ENCODE measurements at places on chromosomes 5 and 9.

DNA sequence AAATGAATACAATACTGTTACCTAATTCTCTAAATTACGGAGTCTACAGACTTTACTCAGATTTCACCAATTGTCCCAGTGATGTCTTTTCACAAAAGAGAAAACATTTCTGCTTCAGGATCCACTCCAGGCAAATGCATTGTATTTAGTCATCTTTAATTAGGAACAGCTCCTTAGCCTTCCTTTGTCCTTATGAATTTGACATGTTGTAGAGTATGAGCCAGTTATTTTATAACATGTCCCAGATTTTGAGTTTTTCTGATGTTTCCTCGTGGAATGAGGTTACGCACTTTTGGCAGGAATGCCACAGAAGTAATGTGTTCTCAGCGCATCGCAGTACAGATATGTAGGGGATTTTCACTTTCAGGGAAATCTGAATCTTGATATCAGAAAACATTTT is 10.5 kb downstream of the HABP4 start:
- DNase-seq = no peak

DNA sequence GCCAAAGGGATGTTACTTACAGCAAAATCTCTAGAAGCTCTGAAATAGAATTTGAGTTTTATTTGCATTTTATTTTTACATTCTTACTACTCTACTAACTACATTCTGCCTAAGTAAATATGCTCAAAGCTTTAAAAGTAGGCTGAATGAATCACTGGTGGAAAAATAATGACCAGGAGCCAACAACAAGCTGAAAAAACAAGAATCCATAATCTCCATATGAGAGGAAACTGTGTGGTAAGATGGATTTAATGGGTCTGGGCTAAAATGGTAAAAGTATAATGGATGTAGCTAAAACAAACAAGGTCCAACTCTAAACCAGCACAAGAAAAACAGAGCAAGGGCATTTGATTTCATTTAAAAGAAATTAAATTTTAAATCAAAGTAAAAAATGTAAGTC is 525.8 kb upstream of the FTMT start:
- no peak for DNase-seq

GRCh38 chr5:3858524-3858923 is 262.9 kb downstream of the IRX1 start:
- no peak for DNase-seq

DNA sequence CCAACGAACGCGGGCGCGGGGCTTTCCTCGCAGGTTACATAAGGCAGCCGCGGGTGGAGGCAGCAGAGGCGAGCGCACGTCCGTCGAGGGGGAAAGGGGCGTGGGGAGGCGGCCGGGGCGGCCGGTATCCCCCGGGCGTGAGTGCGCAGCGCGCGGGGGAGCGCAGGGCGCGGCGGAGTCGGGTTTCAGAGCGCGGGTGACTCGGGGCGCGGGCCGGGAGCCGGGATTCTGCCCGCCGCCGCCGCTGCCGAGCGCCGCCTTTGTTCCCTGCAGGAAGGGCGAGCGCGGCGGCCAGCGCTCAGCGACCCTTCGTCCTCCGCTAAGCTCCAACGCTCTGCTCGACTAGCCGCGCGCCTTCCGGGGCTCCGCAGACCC is at the start of gene COL15A1:
Gene COL15A1, plus strand, starts transcription at position 226 of the 375 bp plus-strand sequence. CDS start 155 bp downstream, outside the sequence.
- no peak for DNase-seq

DNA sequence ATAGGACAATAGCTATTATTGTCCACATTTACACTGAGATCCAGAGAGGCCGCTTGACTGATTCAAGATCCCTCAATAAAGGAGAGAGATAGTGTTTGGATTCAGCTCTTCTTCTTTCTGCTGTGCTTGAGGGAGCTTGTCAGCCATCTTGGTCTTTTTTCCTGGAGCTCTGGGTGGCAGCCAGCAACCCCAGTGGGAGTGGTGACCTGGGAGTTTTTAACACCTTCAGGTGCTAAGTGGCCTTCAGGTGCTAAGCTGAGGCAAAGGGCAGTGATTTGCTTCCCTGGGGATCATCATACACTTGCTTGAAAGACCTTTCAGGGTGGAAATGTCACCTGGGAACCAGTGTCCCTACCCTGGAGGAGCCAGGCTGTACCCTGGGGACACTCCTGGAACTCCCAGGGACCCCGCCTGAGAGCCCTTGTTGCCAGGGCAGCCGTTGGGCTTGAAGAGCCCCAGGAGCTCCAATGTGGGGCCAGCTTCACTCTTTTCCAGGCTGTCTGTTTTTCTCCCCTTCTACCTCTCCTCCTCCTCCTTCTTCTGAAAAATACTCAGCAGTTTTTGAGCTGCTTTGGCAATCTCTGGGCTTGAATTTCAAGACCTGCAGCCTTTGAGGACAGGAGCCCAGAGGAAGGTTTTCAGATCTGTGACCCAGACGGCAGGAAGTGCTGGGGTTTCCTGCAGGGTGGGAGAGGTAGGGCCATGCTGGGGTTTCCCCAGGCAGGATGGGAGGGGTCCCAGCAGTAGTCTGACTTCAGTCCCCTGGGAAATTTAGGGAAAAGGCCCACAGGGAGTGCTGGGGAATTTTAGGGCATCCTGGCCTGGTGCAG is 59.7 kb downstream of the FGF18 start:
- DNase-seq = no peak

DNA sequence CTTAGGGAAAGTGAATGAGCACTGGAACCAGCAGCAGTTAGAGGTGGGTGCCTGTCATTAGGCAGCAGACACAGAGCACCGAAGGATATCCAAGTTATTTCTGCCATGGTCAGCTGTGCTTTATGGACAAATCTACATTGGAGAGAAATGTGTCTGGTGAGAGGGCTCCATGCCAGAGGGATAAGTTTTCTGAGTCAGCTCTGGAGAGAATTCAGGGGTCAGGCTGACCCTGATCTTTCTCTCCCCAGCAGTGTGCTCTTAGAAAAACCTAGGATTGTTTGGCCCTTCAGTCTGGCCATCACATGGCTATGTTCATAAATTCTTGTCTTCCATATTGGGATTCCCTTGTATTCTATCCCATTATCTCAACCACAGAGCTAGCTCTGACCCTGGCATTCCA is 8.9 kb upstream of the IL17B start:
- DNase-seq = no peak

- no peak for DNase-seq
Observed at GRCh38 chr9:80326105-80326504, 754.3 kb downstream of the TLE4 start.

GRCh38 chr9:100431886-100432285 is 4.9 kb downstream of the MSANTD3 start:
- no peak for DNase-seq

DNA sequence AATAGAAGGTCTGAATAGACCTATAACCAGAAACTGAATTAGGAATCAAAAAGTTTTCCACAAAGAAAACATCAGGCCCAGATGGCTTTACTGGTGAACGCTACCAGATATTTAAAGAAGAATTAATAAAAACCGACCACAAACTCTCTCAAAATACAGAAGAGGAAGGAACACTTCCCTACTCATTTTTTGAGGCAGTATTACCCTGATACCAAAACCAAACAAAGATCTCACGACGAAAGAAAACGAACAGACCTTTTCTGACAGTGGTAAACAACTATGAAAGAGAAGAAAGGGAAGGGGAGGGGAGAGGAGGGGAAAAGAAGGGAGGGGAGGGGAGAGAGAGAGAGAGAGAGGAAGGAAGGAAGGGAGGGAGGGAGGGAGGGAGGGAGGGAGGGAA is 13.5 kb downstream of the B4GALT1 start:
- DNase-seq = no peak

Measured in stimulated activated CD4-positive, alpha-beta T cell treated with anti-CD3 and anti-CD28 coated beads, Interleukin-4, amount 100 ng/mL, for 24 hours (primary cell).